ENCODE measurements at places on chromosomes 2 and 18.

DNA sequence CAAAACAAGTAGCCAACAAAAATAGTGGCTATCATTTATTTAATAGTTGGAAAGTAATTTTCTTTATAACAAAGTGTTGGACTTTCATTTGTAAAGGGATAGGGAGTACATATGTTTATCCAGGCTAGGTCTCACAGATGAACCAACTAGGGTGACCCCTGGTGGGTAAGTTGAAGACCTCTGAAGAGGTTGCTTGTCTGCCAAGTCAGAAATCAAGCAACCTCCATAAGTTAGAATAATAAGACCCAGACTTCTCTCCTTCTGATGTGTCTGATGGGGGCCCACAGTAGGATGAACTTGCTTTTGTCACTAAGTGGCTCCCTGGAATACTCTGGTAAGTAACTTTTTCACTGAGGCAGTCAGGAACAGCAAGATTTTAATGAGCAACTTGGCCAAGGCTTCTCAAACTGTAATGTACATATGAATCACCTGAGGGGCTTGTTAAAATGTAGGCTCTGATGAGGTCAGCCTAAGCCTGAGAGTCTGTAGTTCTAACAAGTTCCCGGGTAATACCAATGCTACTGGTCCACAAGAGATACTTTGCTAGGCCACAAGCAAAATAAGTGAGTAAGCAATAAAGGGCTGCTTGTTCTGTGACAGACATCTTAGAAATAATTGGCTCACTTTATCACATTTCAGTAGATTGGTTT, 319.6 kb downstream of the PIK3C3 start:
- no peaks in the 10 kb centered on the region for H3K36me3 ChIP-seq
- no peak overlapping the region for H3K27ac ChIP-seq
- no peaks in the 10 kb centered on the region for H3K27me3 ChIP-seq

GRCh38 chr2:156340804-156341451, 8.4 kb upstream of the NR4A2 start:
- no peaks in the 10 kb centered on the region for H3K36me3 ChIP-seq
- peak overlapping the region; percentile 88 for H3K27ac ChIP-seq
- H3K4me1 ChIP-seq = peaks cover 9% of the 10 kb centered on the region
- peak overlapping the region; percentile 94 for H3K4me3 ChIP-seq
- H3K27me3 ChIP-seq = no peaks in the 10 kb centered on the region

DNA sequence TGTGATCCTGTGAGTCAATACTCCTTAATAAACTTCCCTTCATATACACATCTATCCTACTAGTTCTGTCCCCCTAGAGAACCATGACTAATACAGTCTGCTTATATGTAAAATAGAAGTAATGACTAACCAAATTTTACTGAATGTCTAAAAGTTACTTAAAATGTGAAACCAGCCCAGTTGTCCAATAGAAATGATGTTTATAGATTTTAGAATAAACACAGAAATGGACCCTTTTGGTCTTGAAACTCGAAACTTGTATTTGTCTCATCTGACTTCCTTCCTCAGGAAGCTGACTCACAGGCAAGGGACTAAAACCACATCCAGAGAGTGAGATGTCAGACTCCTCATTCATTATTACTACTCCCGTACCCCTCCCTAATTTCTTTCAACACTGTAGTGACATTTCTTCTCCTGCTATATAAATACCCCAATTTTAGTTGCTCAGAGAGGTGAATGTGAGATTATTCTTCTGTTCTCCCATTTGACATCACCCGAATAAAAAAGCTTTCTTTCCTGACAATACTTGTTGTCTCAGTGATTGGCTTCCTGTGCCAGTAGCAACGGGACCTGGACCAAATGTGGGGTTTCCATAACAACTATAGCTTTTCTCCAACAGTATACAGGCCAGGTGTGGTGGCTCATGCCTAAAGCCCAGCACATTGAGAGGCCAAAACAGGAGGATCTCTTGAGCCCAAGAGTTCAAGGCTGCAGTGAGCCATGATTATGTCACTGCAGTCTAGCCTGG, 486.0 kb downstream of the ERBB4 start:
- H3K27ac ChIP-seq = no peak overlapping the region
- no peak overlapping the region for H3K4me3 ChIP-seq
- no peaks in the 10 kb centered on the region for H3K4me1 ChIP-seq

DNA sequence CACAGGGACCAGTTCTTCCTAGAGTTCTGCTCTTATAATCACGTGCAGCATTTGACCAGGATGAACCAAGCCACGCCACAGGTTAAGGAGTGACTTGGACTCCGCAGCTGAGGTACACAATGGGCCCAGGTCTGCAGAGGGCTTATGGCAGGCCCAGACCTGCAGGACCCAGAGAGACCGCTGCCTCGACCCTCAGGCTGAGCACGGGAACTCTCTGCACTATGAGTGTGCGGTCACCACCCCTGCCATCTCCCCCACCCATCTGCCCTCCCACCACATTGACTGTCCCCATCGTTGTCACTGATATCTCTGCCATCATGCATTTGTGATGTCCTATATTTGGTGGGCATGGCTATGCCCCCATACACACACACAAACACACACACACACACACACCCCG, 45.7 kb upstream of the HPCAL1 start:
- no peaks in the 10 kb centered on the region for H3K27me3 ChIP-seq
- H3K27ac ChIP-seq = no peak overlapping the region
- peak; percentile 30 for DNase-seq
- no peak overlapping the region for H3K4me3 ChIP-seq
- H3K4me1 ChIP-seq = no peaks in the 10 kb centered on the region

DNA sequence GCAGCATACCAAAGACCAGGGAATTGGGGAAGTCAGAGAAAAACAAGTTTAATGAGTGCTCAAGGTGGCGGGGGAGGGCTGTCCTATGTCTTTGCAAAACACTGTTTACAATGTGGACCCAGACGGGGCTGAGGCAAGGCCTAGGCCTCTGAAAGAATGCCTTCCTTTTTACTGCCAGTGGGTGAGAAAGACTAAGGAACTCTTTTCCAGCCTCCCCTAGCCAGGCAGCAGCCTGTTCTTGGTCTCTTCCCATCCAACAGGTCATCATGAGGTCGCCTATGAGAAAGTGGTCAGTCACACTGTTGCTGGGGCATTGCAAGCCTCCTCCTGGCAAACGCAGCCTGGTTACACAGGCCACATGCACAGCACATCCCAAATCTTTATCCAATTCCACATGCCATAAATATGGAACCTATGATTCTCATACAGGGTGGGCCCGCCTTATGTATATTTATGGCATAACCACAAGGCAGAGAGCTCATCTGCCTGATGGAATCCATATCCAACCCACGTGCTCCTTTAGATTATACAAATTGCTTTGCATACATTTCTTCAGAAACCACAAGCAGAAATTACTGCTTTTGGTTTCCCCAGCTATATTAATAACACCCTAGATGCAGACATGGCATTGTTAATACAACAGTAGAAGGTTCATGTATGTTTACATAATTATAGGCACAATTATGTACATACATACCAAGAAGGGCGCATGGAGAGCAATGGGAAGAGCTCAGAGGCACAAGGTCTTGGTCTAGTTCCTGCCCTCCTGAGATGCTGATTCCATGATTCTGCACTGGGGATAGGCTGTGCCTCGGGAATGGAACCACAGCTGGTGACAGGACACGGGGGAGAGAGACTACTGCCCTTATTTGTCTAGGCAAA, 48.6 kb downstream of the NRP2 start:
- H3K27ac ChIP-seq = peak overlapping the region; percentile 54
- no peak for DNase-seq
- no peak overlapping the region for H3K4me3 ChIP-seq
- peaks cover 46% of the 10 kb centered on the region for H3K4me1 ChIP-seq

DNA sequence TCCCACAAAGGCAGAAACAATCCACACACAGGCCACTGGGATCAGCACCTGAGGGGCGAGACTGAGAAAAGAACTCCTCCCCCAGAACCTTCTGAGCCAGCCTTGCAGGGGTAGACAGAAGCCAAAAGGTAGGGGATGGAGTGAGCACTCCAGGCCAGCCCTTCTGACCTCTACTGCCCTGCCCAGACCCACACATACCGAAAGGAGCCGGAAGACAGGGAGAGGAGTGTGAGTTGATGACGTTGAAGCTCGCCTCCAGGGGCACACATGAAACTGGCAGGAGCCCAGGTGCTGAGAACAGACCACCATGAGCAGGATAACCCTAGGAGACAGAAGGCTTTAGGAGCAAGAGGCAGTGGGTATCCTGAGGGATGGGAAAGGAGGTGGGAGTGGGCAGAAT, 1.8 kb downstream of the SLC23A3 start:
- H3K27me3 ChIP-seq = no peaks in the 10 kb centered on the region
- no peak overlapping the region for H3K4me3 ChIP-seq
- H3K36me3 ChIP-seq = peaks cover 4% of the 10 kb centered on the region
- peak overlapping the region; percentile 27 for H3K27ac ChIP-seq
- DNase-seq = no peak
